NCI-H146 (cell line): ENCODE measurements at places on chromosomes 12 and 14.

GRCh38 chr14:22481546-22481945, 107.5 kb downstream of the DAD1 start:
- DNase-seq = no peak

DNA sequence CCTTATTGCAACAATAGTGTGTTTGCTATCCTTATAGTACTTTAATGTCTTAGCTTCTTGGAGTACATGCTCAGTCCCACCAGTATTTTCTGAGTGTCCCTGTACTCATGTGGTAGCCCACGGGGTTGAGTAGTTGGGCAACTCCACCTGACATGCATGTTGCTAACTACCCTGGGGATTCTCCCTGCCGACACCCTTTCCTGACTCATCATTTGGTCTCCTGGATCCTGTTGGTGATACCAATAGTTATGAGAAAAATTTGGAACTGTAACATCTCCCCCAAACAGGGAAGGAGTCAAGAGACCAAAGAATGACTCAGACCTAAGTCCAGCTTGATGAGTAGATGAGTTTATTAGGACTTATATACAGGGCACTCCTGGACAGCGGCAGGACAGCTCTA, 101.6 kb downstream of the BRMS1L start:
- no peak for DNase-seq

- no peak for DNase-seq
Observed at GRCh38 chr14:39028620-39029019, 74.4 kb downstream of the SEC23A start.

DNA sequence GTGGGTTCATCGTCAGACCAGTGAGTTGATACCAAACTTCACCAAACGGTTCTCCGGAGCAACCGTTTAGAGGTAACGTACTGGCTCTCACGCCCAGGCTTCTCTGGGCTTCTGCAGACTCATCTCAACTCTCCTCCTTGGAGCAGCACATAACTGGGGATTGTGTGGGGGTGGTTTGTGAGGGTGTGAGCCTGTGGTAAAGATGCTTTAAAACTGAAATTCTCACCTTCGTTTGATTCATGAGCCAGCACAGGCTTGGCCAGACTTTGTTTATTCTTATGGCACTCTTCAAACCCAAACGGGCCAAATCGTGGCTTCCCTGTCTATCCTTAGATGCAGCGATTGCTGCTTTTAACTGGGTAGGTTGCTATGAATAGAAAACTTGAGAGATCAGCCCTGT, 121.3 kb downstream of the SAMD4A start:
- DNase-seq = no peak

DNA sequence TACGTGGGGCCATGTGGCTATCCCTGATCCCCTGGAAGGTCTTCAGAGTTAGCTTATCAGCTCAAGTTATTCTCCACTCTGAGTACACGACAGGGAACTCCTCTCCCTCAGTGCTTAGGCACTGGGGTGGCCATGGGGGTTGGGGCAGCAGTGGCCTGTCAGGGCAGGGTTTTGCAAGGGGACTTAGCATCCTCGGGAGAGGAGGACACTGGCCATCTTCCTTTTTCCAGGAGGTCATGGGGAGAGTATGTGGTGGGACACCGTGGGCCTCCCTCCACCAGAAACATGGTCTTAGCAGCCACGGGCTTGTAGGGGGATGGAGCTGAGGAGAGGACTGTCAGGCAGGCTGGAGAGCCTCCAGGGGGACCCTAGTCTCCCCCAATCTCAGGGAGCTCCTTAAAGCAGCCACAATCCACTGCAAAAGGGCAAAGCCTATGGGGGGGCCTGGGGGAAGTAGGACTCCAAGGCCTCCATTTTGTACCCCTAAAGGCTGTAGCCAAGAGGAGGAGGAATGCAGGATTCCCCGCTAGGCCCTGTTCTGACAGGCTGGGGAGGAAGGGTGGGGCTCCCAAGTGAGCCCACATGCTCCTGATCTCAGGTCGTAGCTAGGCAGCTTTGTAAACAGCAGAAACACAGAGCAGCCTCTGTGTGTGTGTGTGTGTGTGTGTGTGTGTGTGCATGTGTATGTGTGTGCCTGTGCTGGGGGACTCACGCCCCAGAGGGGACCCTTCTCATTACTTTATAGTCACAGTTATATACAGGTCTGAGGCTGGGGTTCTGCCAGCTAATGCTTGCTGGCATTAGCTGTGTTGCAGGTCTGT, 36.6 kb downstream of the KRT80 start:
- DNase-seq = peak; percentile 28

GRCh38 chr14:76113691-76114090, 38.0 kb upstream of the GPATCH2L start:
- no peak for DNase-seq

GRCh38 chr14:104706733-104707607, 17.1 kb upstream of the ADSS1 start:
- DNase-seq = peak; percentile 70

GRCh38 chr12:2338991-2339431, 286.2 kb downstream of the CACNA1C start:
- DNase-seq = no peak

DNA sequence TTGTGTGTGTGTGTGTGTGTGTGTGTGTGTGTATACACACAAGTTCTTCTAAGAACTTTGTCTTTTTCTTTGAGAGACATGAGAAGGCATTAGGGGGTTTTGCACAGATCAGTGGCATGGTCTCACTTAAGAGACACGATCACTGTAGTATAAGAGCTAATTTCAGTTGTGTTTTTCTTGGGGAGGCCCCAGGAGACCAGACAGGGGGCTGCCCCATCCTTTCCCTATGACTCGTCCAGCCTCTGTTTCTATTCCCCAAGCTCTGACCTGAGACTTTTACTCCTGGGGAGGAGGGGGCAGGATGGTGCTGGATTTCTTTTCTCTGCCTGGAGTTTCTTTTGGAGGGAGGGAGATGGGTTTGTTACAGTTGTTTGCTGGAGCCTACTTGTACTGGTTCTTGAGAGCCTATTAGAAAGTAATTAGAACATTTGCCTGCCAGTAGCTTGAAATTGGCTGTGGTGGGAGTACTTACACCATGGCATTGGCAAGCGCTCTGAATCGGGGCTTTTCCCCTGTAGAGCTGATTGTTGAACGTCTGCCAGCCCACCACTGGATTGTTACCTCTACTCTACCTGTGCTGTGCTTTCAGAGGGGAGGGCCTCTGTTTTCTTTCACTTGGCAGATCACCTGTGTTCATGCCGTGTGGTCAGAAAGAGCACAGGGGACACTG, 109.5 kb downstream of the TSPAN9 start:
- DNase-seq = no peak

- no peak for DNase-seq
Observed at GRCh38 chr14:50312734-50313054, 570 bp downstream of the DMAC2L start.

DNA sequence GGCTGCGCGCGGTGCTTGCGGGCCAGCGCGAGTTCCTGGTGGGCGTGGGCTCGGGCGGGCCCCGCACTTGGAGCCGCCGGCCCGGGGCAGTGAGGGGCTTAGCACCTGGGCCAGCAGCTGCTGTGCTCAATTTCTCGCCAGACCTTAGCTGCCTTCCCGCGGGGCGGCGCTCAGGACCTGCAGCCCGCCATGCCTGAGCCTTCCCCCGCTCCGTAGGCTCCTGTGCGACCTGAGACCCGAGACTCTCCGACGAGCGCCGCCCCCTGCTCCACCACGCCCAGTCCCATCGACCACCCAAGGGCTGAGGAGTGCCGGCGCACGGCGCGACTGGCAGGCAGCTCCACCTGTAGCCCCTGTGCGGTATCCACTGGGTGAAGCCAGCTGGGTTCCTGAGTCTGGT, 46.0 kb upstream of the PLEKHG3 start:
- no peak for DNase-seq

DNA sequence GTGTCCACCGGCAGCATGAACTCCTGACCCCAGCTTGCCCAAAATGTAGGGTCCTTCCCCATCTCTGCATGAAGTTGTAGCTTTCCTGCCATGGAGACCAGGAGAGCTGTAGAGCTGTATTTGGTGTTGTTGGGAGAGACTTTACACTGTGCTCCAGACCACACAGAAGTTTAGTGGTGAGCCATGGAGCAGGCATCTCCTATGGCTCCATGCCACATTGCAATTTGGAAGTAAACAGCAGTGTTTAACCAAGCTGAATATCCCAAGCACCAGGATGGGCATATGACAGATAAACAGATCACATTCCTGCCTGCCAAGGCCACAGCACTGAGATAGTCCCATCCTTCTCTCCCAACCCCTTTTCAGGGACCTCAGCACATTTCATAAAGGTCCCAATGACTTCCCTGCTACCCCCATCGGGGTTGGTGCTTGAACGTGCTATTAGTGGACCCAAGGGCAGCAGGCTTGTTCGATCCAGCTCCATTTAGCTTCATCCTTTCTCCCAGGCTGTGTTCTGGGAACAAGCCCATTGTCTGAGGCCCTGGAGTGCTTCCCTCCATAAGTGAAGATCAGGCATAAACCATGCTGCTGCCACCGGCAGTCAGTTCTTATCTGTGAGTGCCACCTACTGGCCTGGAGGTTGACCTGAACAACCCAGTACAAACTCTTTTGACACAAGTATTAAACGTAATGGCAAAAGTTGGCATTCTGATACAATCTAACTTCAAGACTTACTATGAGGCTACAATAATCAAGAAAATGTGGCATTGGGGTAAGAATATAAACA, 172.3 kb upstream of the ATXN7L3B start:
- peak; percentile 32 for DNase-seq

DNA sequence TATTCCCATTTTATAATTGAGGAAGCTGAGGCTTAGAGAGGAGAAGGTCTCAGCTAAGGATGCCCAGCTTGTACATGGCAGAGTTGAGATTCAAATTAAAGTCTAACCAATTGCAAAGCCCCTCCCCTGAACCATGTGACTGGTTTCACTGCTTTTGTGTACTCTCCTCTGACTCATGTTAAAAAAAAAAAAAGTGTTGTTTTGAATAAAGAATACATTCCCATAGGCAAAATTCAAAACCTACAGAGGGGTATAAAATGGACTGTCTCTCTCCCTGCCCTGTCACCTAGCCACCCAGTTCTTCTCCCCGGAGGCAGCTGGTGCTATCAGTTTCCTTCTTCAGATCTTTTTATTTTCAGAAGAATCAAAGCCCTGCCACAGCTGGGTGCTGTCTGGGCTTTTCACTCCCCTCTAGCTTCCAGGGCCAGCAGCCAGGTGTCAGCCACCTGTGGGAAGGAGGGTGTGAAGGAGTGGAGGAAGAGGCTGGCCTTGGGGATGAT, 5.4 kb downstream of the PSMD9 start:
- peak; percentile 72 for DNase-seq

- no peak for DNase-seq
Observed at GRCh38 chr12:31597066-31597465, 6.1 kb upstream of the DENND5B start.

DNA sequence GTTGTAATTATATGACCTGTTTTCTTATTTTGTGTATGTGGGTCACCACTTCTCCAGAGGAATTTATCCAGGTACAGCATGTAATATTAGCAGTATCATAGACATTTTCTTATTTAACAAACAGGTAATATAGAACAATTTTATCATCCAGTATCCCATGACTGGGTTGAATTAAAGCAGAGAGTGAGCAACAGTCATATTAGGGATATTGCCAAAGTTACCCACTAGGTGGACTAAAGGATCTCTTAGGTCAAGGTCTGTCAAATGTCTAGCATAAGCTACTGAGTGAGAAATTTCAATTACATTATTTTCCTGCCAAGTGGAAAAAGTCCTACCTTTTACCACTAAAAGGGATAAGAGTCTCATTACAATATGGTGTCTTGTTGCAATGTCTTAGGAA, 62.1 kb upstream of the TRIM9 start:
- peak; percentile 2 for DNase-seq

DNA sequence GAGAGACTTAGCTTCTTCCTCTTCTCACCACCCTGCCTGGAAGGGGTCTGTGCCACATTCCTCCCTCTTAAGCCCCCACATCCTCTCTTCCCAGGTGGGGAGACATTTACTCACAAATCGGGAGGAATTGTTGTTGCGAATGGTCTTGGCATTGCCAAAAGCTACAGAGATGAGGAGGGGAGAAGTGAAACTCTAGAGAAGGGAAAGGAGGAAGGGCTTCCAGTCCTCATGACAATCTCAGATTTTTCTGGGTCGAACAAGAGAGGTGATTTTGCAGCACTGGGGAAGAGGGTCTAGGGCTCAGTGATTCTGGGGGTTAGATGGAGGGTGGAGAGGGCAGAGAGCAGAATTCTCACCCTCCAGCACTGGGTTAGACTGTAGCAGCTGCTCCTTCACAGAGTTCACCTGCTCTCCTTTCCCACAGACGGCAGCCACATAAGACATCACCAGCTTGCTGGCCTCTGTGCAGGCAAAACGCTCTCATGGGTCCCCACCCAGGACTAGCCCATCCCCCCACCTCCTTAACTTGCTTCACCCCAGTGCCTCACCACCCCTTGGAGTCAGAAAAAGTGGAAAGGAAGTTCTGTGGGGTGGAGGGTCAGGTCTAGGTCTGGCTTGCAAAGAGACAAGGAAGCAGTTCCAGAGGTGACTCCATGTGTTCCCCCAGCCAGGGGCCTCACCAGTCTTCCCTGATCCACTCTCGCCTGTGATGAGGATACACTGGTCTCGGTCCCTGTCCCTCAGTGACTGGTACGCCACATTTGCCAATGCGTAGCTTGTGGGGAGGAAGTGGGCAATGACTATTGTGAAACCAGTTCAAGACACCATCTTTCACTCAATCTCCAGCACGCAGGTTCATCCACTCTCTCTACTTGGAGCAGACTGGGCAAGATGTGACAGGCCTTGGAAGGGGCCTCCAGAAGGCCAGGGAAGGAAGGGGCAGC, 2.7 kb downstream of the MYO1A start:
- DNase-seq = no peak

DNA sequence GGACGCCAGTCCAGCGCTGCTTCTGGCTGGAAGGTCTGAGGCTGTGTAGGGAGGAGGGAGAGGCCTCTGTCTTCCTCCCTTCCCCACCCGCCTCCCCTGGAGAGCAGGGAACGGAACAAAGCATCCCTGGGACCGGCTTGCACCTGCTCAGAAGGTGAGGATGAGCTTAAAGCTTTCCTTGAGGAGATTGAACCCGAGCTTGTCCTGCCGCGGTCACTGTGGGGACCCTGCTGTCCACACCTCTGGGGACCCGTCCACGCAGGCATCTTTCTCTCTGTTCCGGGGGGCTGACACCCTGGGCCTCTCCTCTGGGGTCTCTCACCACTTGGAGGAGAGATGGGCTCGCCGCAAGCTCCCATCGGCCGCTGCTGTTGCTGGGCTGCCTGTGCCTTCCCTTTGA, 33.2 kb upstream of the SFSWAP start:
- DNase-seq = no peak

GRCh38 chr12:13199592-13199991, 3.1 kb downstream of the EMP1 start:
- DNase-seq = no peak

- no peak for DNase-seq
Observed at GRCh38 chr12:2520722-2521246, 274.0 kb upstream of the FKBP4 start.

GRCh38 chr12:11840366-11840765, 190.9 kb downstream of the ETV6 start:
- peak; percentile 56 for DNase-seq

DNA sequence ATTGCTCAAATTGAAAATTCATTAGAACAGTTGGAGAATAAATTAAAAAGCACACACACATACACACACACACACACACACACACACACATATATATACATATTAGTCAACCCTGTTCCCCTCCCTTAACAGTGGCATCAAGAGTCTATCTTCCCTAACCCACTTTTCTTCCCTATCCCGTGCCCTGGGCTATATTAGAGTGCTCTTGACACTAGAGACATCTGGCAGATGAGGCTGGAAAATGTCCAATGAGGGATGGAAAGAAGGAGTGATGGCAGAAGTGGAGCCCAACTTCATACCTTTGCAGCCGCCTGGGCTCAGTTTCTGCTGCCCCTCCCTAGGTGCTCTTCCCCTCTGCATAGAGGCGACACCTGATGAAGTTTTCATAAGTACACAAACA, 172.4 kb upstream of the NUDT4 start:
- DNase-seq = no peak
